Stimulated activated CD8-positive, alpha-beta memory T cell treated with anti-CD3 and anti-CD28 coated beads, Interleukin-15, amount 100 ng/mL, for 24 hours (primary cell): ENCODE measurements at places on chromosomes 5 and 9.
A peak's percentile ranks its signal among the peaks of the same experiment; 100 is the strongest.

- no peak for DNase-seq
These were observed 54.1 kb downstream of the PSMB7 start for GRCh38 chr9:124361128-124361527.

DNA sequence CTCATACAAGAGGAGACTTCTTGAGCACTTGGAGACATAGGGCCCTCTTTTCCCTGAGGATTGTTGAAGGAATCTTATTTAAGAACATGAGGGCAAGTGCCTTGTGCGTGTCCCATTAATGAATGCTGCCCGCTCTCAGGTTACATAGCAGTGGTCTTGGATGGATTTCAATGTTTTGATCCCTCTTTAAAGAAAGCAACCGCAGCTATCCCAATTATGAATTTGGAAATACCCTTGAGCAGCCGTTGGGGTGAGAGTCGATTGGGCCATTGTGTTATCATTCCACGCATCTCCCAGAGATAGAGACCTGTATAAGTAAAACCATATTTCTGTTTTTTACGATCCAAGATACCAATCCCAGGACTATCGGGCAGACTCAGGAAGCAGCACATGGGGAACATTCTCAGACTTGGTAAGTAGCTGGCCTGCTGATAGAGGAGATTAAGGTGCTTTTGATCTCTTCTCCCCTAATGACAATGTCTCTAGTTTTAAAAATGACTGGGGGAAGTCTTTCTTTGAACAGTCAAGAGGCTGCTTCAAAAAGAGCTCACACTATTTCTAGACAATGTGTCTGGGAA is 145.3 kb downstream of the MACROH2A1 start:
- no peak for DNase-seq

DNA sequence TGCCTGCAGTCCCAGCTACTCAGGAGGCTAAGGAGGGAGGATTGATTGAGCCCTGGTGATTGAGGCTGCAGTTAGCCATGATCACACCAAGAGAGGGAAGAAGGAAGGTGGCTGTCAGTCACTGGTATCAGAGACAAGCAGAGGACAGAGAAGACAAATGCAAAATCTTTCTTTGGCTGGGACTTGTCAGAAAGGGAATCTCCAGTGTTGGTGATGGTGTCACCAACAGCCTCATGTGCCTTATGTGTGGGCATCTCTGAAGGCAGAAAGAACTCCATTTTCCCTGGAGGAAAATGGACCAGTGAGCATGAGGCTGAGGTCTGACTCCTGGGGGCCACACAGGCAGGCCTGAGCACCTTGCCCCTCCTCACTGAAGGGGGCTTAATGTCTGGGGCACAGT is 12.1 kb upstream of the RNF183 start:
- DNase-seq: no peak

DNA sequence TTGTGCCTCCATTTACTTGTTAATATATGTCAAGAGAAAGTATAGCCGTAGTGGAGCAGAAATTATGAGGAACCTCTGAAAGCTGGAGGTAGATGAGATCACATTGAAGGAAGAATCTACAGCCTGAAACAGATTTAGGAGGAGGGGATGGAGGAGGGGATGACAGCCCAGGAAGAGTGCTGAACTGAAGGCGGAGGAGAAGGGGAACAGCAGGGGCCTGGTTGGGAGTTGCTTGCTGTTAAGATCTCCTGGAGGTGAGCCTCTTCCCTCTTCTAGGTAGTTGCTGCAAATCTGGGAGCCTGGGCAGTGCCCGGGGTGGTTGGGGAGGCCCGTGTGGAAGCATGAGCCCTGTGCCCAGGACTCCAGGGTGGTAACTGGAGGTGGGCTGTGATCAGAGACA is 111.8 kb upstream of the SEMA6A start:
- DNase-seq: no peak

GRCh38 chr5:36270175-36270574 is 28.4 kb upstream of the NADK2 start:
- DNase-seq: no peak

GRCh38 chr9:35705372-35705771 is 15.6 kb upstream of the TPM2 start:
- DNase-seq: no peak

- DNase-seq: peak; percentile 19
These were observed 752 bp upstream of the ANKH start for GRCh38 chr5:14872070-14872989.

DNA sequence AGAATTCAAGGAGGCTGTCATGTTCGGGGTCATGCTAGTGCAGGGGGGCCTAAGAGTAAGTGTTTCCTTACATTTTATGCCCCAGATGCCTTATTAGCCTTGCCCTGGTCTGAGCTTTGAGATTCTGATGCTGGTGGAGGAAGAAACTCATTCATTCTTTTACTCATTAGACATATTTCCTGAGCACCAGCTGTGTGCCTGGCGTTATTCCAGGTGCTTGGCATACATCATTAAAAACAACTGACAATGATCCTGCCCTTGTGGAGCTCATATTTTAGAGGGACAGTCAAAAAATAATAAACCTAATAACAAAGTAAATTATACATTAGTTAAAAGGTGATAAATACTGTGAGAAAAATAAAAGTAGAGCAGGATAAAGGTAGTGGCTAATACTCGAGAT is 138.9 kb upstream of the SGCD start:
- DNase-seq: no peak

GRCh38 chr5:147809830-147810666 is 21.4 kb downstream of the SPINK1 start:
- no peak for DNase-seq

- DNase-seq: no peak
These were observed 79.5 kb upstream of the IL12B start for GRCh38 chr5:159409801-159410200.

DNA sequence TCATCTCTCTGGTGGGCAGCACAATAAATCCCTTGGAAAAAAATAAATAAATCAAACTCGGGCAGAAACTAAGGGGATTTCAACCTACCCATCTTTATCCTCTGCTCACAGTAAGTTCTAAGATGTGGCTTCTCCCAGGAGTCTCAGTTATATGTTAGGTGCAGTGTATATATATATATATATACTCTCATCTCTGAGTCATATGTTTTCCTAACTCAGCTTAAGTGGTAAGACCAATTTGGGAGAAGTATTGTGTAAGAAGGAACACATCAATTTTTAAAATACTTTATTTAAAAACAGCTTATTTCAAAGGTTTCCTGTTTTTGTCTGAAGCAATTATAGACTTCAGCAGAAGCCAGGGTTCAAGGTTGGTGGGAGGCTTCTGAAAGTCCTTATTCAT is 20.3 kb upstream of the OSMR start:
- DNase-seq: no peak

GRCh38 chr9:76655971-76656370 is 108.3 kb upstream of the PCA3 start:
- DNase-seq: no peak

DNA sequence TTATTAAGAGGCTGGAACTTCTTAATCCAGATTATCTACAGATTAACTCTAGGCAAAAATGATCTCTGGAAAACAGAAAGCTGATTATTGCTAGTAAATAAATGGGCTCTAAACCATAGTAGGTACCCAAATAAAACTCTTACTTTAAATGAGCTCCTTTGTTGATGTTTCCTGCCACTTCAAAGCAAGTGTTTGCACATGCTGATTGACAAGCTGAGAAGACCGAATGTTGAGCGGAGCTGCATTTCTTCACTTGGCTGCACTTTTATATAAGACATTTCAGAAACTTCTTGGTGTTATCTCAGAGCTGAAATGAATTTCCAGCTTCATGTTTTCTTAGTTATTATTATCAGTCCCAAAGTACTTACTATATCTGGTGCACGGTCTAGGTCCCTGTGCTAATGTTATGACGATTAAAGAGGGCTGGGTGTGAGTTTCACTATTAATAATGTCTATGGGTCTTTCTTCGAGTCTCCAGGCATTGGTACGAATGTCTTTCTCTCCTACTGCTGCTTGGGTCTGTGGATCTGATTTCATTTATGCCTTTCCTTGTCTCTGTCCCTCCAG is 58.6 kb upstream of the CTXN3 start:
- DNase-seq: no peak

GRCh38 chr5:5499442-5499841 is 77.0 kb downstream of the ICE1 start:
- DNase-seq: no peak

GRCh38 chr5:34436761-34437501 is 219.2 kb upstream of the RAI14 start:
- no peak for DNase-seq

GRCh38 chr9:114811301-114811700 is 5.5 kb upstream of the TNFSF15 start:
- DNase-seq: no peak

GRCh38 chr9:77988630-77989029 is 43.0 kb downstream of the GNAQ start:
- DNase-seq: no peak

DNA sequence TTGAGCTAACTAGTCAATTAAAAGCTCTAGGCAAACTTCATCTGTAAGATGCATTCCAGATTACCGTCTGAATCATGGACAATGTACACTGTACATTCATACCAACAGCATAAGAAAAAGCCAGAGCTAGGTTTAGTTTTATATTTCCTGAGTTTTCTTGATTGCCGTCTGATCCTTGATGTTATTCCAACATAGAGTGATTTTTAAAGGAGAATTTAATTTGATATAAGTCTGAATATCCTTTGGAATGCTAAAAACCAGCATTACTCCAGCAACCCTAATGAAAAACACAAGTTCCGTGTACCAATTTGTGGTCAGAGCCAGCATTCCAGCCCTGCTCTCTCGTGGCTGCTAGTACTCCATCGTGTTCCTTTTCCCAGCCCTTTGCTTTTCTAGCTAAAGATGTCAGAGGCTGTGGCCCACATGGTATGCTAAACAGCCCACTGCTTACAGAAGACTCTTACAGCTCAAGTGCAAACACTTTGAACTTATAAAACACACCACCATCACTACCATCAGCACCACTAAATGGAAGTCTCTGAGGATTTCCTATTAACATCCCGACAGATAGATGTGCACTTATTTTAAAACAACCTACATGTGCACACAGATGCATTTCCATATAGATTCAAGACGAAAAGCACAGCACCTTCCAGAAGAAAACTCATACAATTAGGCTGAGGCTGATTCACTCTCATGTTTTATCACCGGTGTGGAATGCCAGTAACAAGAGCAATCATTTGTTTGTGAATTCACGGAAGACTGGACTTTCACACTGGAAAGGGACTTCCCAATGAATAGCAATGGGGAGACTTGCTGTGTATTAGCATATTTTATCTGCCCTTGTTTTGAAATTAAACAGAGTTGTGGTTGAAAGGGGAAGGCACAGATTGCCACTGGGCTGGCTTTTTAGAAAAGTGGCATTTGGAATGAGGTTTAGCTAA is 246.9 kb upstream of the GAS1 start:
- no peak for DNase-seq

DNA sequence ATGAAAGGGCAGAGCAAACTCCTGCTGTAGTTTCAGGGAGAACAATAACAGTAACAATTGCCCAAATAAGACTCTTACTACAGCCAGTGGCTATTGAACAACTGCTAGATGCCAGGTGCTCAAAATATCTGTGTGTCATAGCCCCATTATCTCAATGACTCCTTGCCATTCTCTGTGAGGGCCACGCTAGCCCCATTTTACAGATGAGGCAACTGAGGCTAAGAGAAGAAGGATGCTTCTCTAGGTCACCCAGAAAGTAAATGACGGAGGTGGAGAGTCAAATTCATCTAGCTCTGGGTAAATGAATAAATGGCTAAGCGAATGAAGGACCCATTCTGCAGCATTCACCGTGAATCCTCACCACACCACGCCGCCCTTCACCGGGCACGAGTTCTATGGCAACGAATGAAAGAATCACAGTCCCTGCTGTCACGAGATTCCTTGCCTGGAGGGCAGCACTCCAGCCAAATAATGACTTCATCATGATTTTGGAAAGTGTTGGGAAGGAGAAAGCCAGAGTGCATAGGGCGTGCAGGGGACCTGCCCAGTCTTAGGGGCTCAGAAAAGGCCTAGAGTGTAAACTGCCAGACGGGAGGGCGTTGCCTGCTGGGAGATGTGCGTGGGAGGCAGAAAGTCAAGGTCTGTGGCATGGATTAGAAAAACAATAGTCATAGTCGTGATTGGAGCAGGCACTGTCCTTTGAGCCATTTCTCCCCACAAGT is 147.2 kb downstream of the C9orf50 start:
- no peak for DNase-seq

GRCh38 chr5:10632110-10632761 is 68.4 kb downstream of the ANKRD33B start:
- peak; percentile 20 for DNase-seq

DNA sequence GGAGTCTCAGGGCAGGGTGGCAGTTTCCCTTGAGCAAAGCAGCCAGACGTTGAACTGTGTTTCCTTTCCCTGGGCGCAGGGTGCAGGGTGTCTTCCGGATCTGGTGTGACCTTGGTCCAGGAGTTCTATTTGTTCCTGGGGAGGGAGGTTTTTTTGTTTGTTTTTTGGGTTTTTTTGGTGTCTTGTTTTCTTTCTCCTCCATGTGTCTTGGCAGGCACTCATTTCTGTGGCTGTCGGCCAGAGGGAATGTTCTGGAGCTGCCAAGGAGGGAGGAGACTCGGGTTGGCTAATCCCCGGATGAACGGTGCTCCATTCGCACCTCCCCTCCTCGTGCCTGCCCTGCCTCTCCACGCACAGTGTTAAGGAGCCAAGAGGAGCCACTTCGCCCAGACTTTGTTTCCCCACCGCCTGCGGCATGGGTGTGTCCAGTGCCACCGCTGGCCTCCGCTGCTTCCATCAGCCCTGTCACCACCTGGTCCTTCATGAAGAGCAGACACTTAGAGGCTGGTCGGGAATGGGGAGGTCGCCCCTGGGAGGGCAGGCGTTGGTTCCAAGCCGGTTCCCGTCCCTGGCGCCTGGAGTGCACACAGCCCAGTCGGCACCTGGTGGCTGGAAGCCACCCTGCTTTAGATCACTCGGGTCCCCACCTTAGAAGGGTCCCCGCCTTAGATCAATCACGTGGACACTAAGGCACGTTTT is 3.5 kb upstream of the PHYHD1 start:
- no peak for DNase-seq

GRCh38 chr9:69380301-69380700 is 55.3 kb downstream of the ENTREP1 start:
- DNase-seq: no peak

- DNase-seq: no peak
These were observed 24.2 kb upstream of the ZNF618 start for GRCh38 chr9:113851873-113852272.

GRCh38 chr5:146426853-146427618 is 20.1 kb upstream of the TCERG1 start:
- no peak for DNase-seq

- DNase-seq: no peak
These were observed 2.9 kb downstream of the NTNG2 start for GRCh38 chr9:132164604-132165362.

- no peak for DNase-seq
These were observed 3.8 kb downstream of the LARP1 start for GRCh38 chr5:154758977-154759376.

DNA sequence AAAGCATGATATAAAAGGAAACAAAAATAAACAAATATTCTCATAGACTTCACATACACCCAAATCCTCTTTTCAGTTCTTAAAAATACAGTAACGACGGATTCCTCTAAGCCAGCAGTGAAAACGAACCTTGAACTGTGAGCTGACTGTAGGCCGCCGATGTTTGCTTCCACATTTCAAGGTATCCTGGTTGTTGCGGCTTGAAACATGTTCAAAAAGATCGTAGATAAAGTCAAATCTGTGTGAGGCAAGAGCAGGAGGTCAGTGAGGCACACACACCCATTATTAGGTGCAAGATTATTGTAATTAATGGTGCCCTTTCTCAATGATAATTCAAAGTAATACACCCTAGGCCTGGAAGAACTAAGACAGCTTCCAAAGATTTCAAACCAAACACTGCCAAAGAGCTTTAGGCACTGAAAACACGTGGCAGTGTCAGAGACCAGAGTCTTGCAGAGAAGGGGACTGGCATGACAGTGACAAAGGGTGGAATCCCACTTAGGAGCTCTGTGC is 141.2 kb upstream of the RETREG1 start:
- DNase-seq: no peak
